ENCODE measurements at places on chromosomes 3 and 15. TPM values are rescaled to one million over a fixed set of nuclear protein-coding genes. Genes with fewer than 3 reads are reported as not detected.

HRG gene
- total RNA-seq: not detected

GOLGA6L2 gene
- not detected for total RNA-seq

MNS1 gene
- 1.1 TPM for total RNA-seq

PLA2G4E gene
- total RNA-seq: not detected

CCDC33 gene
- total RNA-seq: 4.0 TPM

WDR93 gene
- not detected for total RNA-seq

CIP2A gene
- total RNA-seq: 58.3 TPM

CLDN1 gene
- 16.6 TPM for total RNA-seq

GPR160 gene
- 0.44 TPM for total RNA-seq

SLC7A14 gene
- total RNA-seq: 3.9 TPM

TM4SF18 gene
- total RNA-seq: not detected

SEMA6D gene
- total RNA-seq: 25.8 TPM

CLASP2 gene
- total RNA-seq: 19.0 TPM

PRSS50 gene
- not detected for total RNA-seq

SOX14 gene
- total RNA-seq: not detected

ARHGAP11A gene
- 3.5 TPM for total RNA-seq

GHSR gene
- not detected for total RNA-seq

AHSG gene
- not detected for total RNA-seq

Data from placental pericyte (primary cell).